ENCODE measurements at places on chromosomes 7 and 10.
A peak's percentile ranks its signal among the peaks of the same experiment; 100 is the strongest.

GRCh38 chr7:120873401-120873800, 15.5 kb upstream of the TSPAN12 start:
- DNase-seq: no peak

- peak; percentile 69 for DNase-seq
Measured at GRCh38 chr7:44629829-44630522, 23.5 kb downstream of the OGDH start.

DNA sequence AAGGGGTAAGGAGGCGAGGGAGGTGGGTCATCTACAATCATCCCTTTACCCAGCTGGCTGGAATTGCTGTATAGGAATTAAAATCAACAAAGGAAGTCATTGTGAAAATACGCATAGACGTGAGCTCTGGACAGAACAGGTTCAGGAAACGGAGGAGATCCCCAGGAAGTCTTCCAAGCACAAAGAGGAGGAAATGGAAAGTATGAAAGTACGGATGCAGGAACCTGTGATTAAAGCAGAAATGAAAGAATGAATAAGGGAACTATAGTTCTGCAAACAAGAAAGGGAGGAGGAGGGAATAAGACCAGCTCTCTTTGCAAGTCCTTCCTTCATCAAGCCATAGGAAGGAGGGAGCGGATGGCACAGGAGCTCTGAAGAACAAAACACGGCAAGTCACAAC, 61.8 kb downstream of the PYROXD2 start:
- peak; percentile 15 for DNase-seq

- DNase-seq: no peak
Measured at GRCh38 chr10:9198611-9199010, 1144.1 kb downstream of the GATA3 start.

GRCh38 chr7:157272351-157273207, 64.2 kb upstream of the DNAJB6 start:
- no peak for DNase-seq

GRCh38 chr10:61905837-61906561, 4.5 kb downstream of the ARID5B start:
- no peak for DNase-seq
